Activated CD8-positive, alpha-beta memory T cell treated with anti-CD3 and anti-CD28 coated beads, Interleukin-2, amount 50 U/mL, for 4 hours (primary cell): ENCODE measurements at places on chromosomes 11 and 22.

- no peak for DNase-seq
Measured at GRCh38 chr11:128872594-128872993, 5.5 kb upstream of the KCNJ1 start.

GRCh38 chr11:132043714-132044113 is 673.3 kb downstream of the NTM start:
- no peak for DNase-seq

- no peak for DNase-seq
Measured at GRCh38 chr11:108904480-108904879, 239.6 kb downstream of the DDX10 start.

GRCh38 chr22:22810018-22810427 is 77.6 kb upstream of the IGLL5 start:
- DNase-seq = peak; percentile 68

GRCh38 chr11:72179804-72180396 is 12.0 kb upstream of the FOLR1 start:
- DNase-seq = no peak

GRCh38 chr11:121958323-121958970 is 157.6 kb downstream of the BLID start:
- DNase-seq = no peak

GRCh38 chr22:44668190-44668885 is 33.7 kb upstream of the PRR5 start:
- DNase-seq = peak; percentile 46

DNA sequence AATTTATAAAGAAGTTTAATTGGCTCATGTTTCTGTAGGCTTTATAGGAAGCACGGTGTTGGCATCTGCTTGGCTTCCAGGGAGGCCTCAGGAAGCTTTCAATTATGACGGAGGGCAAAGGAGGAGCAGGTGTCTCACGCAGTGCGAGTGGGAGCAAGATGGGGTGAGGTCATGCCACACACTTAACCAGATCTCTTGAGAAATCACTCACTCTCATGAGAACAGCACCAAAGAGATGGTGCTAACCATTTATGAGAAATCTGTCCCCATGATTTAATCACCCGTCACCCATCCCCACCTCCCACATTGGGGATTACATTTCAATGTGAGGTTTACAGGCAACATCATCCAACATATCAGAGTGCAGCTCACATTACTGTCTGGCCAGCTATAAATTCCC is 103.5 kb downstream of the ARHGAP8 start:
- no peak for DNase-seq

DNA sequence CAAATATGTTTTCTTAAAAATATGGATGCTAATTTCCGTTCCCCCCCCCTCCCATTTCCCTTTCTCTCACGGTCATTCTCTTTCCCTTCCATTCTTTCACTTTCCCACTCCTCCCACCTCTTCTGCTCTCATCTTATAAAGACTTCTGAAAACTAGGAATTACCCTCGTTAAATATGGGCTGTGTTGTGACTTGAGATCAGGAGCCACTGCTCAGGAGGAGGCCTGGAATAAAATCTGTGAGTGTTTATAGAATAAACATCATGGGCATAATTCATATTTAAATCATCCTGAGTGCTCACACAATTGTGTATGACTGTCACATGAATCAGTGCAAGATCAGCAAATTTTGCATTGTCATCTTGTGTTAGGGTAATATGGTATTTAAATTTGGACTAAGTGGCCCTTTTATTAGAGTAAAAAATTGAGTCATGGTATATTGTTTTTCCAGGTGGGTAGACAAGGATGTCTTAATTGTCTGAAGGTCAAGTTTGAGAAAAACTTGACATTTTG is 208.0 kb downstream of the DDX10 start:
- DNase-seq = no peak

- no peak for DNase-seq
Measured at GRCh38 chr22:49599039-49599438, 228.6 kb downstream of the BRD1 start.

- DNase-seq = peak; percentile 88
Measured at GRCh38 chr11:64803158-64803845, at the start of gene MAP4K2. Gene MAP4K2 (minus strand): TSS chr11:64803214. CDS start chr11:64803149, 65 bp downstream.

GRCh38 chr11:107998761-107999160 is 9.9 kb upstream of the CUL5 start:
- DNase-seq = no peak

DNA sequence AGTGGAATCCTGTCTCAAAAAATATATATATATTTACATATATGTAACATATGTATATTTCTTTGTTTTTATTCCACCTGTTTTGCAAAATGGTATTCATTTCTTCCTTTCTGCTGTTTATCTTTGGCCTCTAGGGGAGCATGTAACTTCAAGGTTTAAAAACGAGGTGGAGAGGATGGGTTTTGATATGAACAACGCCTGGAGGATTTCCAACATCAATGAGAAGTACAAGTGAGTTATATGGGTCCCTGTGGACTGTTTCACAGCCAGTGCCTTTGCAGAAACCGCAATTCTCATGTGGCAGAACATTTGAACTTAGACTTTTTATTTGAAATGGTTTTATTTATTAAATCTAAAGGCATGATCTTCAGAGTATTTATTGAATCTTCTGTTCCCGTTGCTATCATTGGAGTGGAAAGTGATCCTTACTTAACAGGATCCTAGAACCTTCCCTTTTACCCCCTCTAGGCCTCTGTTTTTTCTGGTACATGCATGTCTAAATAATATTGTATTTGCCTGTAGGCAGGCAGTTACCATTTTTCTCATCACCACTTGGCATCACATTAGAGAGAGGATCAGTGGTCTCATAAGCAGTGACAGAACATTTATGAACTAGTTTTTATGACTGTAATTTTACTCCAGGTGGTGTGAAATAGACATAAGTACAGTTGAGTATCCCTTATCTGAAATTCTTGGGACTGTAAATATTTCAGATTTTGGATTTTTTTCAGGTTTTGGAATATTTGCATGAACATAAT is 81.5 kb upstream of the HORMAD2 start:
- no peak for DNase-seq

GRCh38 chr11:102457056-102457677 is 4.6 kb upstream of the TMEM123 start:
- no peak for DNase-seq

GRCh38 chr11:115695677-115696364 is 191.6 kb upstream of the CADM1 start:
- no peak for DNase-seq

- no peak for DNase-seq
Measured at GRCh38 chr11:24615451-24616160, 118.8 kb downstream of the LUZP2 start.

- peak; percentile 38 for DNase-seq
Measured at GRCh38 chr22:19896665-19897355, 42.1 kb upstream of the GNB1L start.

DNA sequence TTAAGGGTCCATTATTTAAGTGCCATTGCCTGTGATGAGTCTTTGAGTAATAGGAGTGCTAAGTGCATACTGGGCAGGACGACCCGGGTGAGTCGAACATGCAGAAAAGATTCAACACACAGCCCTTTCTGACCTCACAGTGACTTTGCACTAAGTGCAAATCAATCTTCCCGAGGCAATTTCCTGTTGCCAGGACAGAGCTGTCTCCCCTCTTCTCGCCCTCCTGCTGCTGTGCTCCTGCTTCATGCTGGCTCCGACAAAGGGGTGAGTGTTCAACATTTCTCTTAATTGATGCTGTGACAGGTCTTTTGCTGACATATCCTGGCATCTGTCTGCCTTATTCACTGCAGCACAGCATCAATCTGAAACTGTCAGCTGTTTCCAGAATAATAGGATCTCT is 42.0 kb downstream of the MCHR1 start:
- no peak for DNase-seq

GRCh38 chr11:82234256-82234655 is 499.4 kb downstream of the FAM181B start:
- no peak for DNase-seq

DNA sequence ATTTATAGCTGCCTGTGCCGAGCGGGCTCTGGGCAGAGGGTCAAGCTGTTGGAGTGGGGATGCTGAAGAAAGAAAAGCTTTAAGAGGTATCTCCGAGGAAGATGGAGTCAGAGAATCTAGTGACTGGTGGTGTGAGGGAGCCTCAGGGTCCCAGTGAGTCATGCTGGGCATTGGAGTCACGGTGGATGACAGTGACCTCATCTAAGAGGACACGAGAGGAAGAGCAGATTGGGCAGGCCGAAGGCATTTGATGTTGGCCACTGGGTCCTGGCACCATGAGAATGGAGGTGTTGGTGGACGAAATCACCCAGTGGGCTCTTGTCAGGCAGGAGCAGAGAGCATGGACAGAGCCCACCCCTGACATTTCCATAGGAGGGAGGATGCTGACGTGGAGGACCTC is 68.4 kb downstream of the TBC1D22A start:
- no peak for DNase-seq

- no peak for DNase-seq
Measured at GRCh38 chr22:19492504-19493174, 12.9 kb downstream of the CDC45 start.

DNA sequence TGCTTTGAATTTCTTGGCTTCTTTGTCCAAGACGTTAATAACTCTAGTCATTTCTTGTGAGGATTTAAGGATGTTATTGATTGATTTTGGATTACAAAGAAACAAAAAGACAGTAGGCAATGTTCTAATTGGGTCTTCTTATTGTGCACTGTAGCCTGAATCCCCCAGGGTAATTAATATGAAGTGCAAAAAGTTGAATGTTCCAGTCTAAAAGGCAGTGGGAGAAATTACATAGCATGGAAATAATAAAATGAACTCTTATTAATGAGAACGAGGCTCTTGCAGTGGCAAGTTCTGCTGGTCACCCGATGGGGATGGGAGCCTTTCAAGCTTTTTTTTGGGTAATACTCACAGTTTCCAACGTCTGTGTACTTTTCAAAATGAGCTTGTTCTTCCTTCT is 45.6 kb downstream of the UBASH3B start:
- DNase-seq = no peak

DNA sequence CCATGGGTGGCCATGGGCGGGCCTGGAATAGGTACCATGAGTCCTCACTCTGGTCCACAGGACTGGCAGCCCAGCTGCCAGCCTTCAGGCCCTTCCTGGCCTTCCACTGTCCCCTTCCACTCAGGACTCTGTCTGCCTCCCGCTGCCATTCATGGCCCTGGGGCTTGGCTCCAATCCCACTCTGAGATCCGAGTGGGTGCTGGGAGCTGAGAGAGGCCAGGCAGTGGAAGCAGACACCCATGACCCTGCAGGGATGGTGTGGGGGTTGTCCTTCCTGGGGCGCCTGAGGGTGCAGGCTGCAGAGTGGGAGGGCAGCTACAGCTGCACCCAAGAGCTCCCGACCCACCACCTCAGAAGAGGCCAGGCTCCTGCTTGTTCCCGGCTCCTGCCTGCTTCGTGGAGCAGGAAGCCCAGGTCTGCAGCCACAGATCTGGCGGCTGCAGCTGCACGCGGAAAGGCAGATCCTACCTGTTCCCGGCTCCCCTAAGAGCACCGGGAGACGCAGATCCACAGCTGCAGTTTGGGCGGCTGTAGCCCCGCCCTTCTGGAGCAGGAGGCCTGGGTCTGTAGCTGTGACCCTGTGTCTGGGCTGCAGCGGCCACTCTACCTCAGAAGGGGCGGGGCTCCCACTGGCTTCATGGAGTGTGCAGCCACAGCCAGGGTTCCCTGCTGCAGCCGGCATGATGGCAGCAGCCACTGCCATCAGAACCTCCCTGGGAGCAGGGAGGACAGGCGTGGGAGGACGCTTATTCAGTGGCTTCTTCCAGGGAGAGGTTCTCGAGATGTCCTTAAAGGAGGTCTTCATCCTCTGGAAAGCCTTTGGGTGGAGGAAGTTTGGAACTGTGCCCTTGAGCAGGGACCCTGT is 27.5 kb downstream of the IGHMBP2 start:
- DNase-seq = no peak

GRCh38 chr11:119237515-119237914 is 31.4 kb downstream of the CBL start:
- DNase-seq = no peak

- peak; percentile 30 for DNase-seq
Measured at GRCh38 chr11:96199563-96200025, 143.4 kb downstream of the MAML2 start.

- DNase-seq = peak; percentile 34
Measured at GRCh38 chr11:72225411-72225951, 914 bp downstream of the INPPL1 start.

GRCh38 chr22:28647216-28647615 is 32.4 kb downstream of the TTC28 start:
- DNase-seq = no peak

DNA sequence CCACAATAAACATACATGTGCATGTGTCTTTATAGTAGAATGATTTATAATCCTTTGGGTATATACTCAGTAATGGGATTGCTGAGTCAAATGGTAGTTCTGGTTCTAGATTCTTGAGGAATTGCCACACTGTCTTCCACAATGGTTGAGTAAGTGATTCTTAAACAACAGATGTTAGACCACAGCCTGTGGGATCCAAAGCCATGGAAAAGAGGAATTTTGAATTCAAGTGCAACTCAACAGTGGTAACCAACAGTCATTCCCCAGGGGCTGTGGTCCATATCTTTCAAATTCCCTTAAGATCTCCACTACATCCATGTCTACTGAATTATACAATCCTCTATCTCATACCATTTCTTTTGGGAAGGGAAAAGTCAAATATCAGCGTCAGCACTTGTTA is 321.5 kb downstream of the LARGE1 start:
- no peak for DNase-seq

- no peak for DNase-seq
Measured at GRCh38 chr11:34182921-34183685, 77.7 kb downstream of the NAT10 start.

DNA sequence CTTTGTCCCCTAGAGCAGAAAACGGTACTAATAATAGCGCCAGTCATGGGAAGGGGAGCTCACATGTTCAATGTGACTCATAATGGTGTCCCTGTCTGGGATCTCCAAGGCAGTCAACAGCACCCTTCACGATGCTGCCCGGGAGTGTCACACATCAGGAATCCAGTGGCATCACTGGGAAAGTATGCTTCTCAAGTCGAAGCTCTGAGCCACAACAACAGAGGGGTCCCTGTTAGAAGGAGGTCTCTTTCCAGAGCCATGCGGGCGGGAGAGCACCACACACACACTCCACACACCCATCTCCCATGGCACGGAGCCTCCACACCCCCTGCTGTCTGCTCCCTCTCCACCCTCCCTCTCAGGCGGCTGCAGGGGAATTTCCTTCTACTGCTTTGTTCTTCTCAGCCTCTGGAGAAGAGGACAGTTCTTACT is 119.7 kb downstream of the ETS1 start:
- DNase-seq = no peak

DNA sequence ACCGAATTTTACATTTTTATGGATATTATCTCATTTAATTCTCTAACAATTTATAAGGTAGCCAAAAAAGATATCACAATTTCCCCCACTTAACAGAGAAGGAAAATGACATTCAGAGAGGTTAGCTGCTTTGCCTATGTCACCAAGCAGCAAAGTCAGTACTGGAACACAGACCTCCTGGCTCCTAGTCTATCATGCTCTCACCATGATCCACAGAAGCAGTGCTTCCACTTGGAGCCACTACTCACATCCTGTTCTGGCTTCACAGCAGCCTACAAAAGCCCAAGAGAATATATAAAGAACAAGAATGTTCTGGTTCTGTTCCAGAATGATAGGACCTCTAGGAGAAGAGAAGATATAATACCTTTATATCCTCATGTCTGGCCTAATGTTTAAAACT is 59.5 kb upstream of the SCUBE2 start:
- no peak for DNase-seq
